ENCODE measurements at places on chromosomes 2 and 18. TPM values are rescaled to one million over a fixed set of nuclear protein-coding genes. Genes with fewer than 3 reads are reported as not detected.

The LAMA3 gene
- polyA plus RNA-seq = 48.8 TPM

The ALS2 gene
- 29.8 TPM for polyA plus RNA-seq

The NIF3L1 gene
- 23.3 TPM for polyA plus RNA-seq

The DYNC2LI1 gene
- polyA plus RNA-seq = 40.1 TPM

The CYP27A1 gene
- 109 TPM for polyA plus RNA-seq

Measured in large intestine (tissue), 12 donors.